ENCODE measurements at places on chromosomes 3 and 15.

DNA sequence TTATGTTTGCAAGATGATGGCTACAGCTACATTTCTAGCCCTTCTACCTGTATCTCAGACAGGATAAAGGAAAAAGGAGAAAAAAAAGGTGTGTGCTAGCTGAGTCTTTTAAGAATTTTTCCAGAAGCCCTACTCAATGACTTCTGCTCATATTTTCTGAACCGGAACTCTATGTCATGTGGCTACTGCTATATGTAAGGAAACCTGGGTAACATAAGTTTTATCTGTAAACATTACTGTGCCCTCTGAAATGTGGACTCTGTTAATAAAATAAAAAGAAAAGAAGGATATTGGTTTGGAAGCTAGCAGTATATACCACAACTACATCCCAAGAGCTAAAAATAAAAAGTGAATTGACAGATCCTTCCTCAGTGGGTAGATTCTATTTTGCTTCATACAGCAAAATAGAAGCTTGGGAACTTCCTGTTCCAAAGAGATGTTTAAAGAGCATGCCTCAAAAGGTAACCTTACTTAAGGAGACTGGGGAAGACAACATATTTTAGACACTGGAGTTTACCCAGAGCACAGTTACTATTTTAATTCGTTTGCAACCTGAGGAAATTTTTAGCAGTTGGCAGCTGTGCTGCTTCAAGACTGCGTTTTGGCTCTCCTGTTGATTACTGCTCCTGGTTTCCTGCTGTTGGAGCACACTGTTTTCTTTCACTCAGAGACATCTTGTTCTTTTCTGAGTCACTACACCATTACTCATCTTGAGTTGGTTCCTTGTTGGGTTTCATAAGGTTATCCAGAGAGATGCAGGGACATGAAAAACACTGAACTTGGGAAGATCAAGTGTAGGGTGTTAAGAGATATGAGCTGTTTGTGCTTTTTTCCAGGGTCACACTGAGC lies 280.7 kb downstream of the NFKBIZ start:
- DNase-seq, result no peak

DNA sequence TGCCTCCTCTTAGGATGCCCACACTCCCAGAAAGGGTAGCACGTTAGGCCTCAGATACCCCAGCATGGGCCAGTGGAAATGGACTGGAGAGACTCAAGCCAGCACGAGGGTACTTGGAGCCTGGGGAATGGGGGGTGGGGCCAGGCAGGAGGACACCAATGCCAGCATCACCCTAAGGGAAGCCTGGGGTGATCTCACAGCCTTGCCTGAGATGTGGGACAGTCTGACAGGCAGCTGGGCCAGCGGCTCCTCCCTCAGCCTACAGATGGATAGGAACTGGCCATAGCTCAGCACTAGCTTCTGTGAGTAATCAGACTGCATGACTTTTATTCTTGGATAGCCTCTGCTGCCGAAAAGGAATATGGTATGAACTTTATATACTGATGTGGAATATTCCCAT lies 59.6 kb upstream of the MRPS22 start:
- DNase-seq, result no peak

GRCh38 chr3:82058809-82059208 lies 297.4 kb upstream of the GBE1 start:
- no peak for DNase-seq

DNA sequence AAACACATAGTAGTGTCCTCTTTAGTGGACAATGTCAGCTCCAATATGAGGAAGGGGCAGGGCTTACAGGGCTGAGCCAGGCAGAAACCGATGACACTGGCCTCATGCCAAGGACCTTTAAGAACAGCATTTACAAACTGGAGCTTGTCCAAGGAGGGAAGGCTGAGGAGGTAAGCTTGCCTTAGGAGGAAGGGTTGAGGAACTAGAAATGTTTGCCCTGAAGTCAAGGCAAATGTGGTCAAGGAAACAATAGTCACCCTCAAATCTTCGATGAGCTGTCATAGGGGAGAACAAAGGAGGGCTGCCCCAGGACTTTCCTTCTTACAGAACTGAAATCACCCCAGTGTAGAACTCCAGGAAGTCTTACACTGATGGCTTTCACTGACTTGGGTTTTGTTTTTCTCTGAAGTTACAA lies 136.4 kb downstream of the LIPC start:
- DNase-seq, result no peak

- DNase-seq, result no peak
These were observed 49.3 kb downstream of the C3orf70 start for GRCh38 chr3:185103359-185104127.

- DNase-seq, result no peak
These were observed 190.7 kb upstream of the NDN start for GRCh38 chr15:23877502-23878412.

Measured in stimulated activated CD8-positive, alpha-beta memory T cell treated with anti-CD3 and anti-CD28 coated beads, Interleukin-4, amount 100 ng/mL, for 1 hour (primary cell).